Activated CD8-positive, alpha-beta memory T cell treated with anti-CD3 and anti-CD28 coated beads, Interleukin-2, amount 50 U/mL, for 4 hours (primary cell): ENCODE measurements at places on chromosomes 12 and 14.
A peak's percentile ranks its signal among the peaks of the same experiment; 100 is the strongest.

- no peak for DNase-seq
Measured at GRCh38 chr12:108642269-108642870, 8.7 kb upstream of the SELPLG start.

- DNase-seq = no peak
Measured at GRCh38 chr12:39628836-39629235, 9.2 kb upstream of the ABCD2 start.

DNA sequence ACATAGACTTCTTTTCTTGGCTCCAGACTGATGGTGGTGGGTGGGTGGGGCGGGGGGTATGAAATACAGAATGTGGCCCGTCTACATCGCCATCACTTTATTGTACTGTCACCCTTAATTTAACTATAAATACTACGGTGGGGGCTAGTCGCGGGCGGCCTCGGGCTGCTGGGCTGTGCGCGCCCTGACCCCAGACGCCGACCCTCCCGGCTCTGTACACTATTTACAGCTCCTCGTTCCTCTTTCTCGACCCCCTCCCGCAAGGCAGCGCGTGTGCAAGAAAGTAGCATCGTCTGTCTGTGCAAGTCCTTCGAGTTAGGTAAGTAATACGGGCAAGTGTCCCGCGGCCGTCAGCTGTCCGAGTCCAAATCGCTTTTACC lies 1.8 kb downstream of the GSC start:
- DNase-seq = no peak

DNA sequence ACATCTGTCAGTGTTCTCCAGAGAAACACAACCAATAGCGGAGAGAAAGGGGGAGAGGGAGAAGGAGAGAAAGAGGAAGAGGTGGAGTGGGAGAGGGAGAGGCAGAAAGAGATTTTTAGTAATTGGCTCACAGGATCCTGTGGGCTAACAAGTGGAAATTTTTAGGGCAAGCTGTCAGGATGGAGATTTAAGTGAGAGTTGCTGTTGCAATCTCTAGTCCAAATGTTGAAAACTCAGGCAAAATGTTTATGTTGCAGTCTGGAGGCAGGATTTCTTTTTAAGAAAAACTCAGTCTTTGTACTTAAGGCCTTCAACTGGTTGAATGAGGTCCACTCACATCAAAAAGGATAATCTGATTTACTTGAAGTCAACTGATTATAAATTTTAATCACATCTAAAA lies 12.5 kb upstream of the GLIPR1L2 start:
- no peak for DNase-seq

DNA sequence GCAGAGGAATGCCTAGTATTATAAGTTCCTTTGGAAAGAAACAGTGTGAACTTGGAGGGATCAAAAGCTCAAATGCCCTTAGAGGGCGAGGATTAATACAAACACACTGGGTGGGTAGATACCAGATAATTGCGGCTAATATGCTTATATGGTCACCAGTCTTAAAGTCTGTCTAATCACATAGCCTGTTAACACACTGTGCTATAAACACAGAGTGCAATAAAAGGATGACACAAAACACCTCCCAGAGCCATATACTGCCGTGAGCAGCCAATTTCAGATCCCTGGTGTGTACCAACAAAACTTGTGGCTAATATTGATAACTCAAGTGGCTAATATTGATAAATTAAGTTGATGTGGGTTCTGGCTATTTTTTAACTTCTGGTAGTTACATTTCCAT lies 1.7 kb upstream of the IL26 start:
- no peak for DNase-seq

DNA sequence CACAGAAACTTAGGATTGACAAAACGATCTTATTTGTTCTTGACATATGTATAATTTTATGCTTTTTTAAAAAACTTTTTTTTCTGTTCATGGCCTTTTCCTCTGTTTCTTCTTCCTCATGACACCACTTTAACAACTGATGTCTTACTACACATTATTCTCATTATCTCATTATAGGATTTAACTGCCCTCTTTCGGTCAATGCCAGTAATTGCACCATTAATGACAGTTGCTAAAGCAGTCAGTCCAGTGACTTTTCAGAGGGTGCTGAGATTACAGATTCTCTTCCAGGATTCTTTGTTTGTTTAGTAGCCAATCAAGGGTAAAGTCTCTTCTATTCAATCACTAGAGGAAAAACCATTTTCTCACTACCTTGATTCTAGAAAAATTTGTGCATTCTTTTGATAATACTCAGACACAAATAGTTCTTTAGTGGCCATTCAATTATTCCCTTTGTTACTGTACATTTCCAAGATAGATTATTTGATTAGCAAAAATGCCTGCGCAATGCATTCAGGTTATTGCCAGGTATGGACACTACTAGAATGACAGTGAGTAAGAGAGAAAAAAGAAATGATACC lies 50.1 kb downstream of the KLRG1 start:
- no peak for DNase-seq

- no peak for DNase-seq
Measured at GRCh38 chr12:101604132-101604531, 9.4 kb downstream of the MYBPC1 start.

DNA sequence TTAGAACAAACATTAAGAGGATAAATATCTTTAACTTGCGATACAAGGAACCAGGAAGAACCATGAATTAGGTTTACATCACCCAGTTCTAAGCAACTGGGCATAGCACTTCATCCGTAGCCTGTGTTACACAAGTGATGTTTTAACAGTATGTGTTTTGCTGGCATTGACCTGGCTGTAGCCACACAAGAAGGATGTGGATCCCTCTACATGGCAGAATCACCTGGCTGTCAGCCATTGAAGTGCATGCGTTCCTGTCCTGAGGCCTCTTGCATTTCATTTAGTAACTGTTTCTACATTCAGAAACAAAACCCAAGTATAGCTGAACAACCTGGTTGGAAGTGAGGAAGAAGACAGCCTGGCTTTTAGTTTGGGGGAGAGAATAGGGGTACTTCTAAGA lies 72.2 kb downstream of the TGFB3 start:
- DNase-seq = no peak

DNA sequence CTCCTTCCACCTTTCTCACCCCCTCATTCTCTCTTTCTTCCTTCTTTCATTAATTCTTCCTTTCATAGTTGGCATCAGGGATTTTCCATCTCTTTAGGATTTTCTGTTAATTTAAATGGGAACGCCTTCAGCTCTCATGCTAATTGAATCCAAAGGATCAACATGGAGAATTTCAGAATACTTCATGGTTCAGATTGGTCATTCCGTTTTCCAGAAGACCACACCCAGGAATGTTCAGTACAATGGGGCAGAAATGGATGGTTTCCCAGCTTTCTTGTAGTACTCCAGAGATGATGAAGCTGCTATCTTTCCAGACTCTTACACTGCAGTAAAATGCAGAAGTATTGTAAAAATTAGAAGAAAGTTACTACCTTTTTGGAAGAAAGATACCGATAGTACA lies 440.0 kb downstream of the DAD1 start:
- no peak for DNase-seq

DNA sequence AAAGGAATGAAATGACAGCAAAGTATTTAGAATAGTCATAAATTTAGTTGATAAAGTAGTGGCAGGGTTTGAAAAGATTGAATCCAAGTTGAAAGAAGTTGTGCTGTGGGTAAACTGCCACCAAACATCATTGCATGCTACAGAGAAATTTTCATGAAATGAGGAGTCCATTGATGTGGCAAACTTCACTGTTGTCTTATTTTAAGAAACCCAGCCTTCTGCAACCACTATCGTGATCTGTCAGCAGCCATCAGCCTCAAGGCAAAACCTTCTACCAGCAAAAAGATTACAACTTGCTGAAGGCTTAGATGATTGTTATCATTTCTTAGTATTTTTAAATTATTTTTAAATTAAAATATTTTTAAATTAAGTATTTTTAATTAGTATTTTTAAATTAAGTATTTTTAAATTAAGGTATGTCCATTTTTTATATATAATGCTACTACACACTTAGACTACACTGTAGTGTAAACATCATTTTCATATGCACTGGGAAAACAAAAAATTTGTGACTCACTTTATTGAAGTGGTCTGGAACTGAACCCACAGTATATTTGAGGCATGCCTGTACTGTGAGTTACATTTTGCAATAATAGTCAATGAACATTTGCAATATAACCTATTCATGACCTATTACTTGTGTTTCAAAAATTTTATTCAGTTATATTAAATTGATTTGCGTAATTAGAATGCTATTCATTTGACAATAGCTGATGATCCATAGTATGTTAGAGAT lies 67.2 kb upstream of the SYT1 start:
- no peak for DNase-seq

- no peak for DNase-seq
Measured at GRCh38 chr14:37591311-37591940, 3.6 kb downstream of the FOXA1 start.

DNA sequence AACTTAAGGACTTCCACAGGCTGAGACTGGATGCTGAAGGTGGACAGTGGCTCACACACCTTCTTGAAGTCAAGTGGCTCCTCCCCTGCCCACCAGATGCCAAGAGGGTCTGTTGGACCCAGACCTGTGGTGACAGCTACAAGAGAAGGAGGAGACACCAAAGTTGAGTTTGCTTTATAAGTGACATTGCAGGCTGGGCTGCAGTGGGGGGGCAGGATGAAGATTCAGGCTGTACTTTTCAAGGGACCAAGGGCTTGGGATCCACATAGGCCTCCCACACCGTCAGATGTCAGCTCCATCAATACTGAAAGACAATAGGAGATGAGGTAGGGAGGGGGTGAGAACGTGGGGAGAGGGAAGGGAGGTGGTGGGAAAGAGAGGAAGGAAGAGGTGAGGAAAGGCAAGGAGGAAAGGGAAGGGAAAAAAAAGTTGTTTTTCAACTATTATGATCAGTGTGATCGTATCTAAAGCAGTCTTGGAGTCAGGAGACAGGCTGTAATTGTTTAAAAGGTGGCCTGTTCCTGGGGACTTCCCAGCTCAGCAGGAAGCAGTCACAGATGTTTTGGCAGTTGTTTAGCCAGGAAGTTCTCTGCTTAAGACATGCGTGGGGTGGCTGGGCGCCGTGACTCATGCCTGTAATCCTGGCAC lies 84.1 kb upstream of the RESF1 start:
- peak; percentile 71 for DNase-seq

GRCh38 chr12:77253321-77253720 lies 188.0 kb upstream of the E2F7 start:
- DNase-seq = no peak

DNA sequence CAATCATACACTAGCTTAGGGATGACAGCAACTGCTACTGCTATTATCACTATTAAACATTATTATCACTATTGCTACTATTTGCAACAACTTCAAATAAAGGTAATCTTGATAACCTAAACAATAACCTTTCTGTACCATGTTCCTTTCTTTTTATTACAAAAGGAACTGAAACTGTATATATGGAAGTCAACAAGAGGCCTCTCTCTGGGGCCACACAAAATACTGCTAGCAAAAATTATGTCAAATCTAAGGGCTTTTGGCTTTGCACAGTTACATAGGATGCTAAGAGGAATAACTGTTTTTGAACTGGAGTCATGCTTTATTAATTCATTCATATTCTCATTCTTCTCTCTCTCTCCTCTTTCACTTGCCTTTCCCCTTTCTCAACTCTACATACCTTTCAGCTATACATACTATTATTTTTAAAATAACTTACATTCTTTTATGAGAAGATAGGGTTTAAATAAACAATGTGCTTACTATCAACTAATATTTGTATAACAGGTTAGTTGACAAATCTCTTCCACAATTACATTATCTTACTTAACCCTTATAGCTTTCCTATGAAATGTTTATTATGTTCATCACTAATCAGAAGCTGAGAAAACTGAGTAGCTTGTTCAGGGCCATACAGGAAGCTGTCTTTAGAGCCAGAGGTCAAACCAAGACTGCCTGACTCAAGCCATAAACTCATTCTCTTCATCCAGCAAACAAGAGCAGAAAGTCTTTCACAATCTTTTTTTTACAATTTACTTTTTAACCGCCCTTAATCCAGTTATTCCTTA lies 25.7 kb downstream of the SPTSSA start:
- no peak for DNase-seq

- no peak for DNase-seq
Measured at GRCh38 chr12:109885616-109886015, 5.3 kb upstream of the GLTP start.

DNA sequence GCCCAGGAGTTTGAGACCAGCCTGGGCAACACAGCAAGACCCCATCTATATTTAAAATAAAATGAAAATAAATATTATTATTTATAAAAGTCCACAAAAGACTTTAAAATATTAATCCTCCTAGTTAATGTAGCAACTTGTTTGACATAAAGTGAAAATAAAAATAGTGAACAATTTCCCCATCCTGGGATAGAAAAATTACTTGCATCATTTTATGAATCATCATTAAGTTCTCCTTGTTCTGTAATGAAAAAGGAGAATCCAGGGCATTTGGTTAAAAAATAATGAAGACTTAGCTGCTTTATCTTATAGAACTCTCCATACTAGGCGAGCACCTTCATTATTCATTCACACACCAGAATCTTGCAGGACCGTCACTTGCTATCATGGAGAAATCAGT lies 66.1 kb downstream of the ELK3 start:
- no peak for DNase-seq

DNA sequence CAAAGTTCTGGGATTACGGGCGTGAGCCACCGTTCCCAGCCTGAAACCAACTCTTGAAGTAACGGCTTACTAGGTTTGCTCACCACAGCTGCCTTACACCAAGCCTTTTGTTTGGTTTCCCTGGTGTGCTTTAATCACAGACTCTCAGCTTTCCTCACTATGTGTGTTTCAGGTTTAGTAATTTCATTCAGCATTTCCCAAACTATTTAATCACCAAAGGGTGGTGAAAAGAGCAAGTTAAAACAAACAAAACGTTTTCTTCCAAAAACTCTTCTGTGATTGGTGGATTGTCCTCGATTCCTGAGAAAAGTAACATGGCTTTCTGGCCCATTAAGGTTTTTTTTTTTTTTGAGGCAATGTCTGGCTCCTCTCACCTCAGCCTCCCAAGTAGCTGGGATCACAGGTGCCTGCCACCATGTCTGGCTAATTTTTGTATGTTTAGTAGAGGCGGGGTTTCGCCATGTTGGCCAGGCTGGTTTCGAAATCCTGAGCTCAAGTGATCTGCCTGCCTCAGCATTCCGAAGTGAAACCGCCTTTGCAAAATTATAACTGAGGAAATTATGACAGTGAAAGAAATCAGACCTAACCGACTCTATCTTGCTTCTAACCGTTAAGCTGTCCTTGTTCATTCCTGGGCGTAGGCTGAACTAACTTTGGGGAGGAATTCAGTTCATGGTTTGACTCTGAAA lies 1.5 kb upstream of the ZFYVE26 start:
- DNase-seq = no peak

GRCh38 chr12:76220980-76221379 lies 127.2 kb downstream of the BBS10 start:
- DNase-seq = no peak

DNA sequence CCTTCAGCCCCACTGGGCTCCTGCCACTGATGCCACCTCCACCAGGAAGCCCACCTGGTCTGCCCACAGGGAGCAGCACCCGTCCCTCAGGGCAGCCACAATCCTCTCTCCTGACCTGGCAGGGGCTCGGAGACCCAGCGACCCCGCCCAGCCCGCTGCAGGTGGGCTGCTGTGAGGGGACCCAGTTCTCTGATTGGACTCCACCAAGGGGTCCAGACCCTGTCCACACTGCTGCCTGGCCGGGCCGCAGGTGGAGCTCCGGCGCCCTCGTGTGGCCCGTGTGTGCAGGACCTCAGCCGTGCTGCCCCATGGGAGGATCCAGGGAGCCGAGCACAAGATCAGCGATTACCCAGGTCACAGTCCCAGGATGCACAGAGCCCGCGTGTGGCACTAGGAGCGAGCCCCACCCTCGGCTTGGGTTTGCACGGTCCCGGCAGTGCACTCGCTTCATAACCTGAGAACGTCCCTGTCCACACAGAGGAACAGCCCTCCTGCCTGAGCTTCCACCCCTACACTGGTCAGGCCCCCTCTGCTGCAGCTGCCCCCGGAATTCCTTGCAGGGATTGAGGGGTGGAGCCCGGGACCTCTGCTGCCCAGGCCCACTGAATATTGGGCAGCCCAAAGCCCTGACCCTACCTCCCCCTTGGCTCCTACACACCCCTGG lies 35.4 kb upstream of the TMEM179 start:
- DNase-seq = peak; percentile 36
